SHP77 treated with DMSO at 0.1 percent for 48 hours (cell line): ENCODE measurements at places on chromosomes 16 and 17.

DNA sequence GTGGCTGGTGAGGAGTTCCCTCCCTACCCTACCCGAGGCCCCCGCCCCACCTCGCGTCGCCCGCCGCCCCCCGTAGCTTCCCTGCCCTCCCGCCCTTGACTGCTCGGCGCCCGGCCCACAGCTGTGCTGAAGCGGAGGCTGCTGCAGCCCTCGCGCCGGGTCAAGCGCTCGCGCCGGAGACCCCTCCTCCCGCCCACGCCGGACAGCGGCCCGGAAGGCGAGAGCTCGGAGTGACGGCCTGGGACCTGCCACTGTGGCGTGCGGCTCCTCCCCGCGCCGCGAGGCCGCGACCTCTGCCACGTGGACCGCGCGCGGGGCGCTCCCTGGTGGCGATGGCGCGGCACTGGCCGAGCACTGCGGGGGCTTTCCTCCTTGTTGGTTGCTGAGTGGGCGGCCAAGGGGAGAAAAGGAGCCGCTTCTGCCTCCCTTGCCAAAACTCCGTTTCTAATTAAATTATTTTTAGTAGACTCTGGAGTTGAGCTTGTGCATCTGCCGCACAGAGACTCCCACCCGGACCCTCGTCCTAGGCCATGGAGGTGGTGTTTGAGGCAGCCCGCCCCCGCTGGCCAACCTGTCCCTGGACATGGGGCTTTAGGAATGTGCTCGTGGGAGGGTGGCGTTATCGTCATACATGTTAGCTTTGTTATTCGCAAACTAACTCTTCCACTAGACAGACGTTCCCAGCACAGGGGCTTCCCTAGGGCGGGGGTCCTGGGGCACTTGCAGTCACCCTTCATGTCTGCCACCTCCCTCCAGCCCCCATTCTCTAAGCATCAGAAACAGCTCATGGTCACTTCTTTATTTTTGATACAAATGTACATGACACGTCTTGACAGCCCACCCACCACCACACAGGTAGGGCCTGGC, 4.4 kb downstream of the TP53I13 start:
- no peak for DNase-seq

- DNase-seq, result no peak
These were observed 80.5 kb downstream of the NF1 start for GRCh38 chr17:31175237-31175636.

- DNase-seq, result no peak
These were observed 33.0 kb upstream of the SEC14L1 start for GRCh38 chr17:77107506-77108433.

GRCh38 chr17:81811705-81812570, 8.0 kb downstream of the GCGR start:
- no peak for DNase-seq

- DNase-seq, result no peak
These were observed 93.6 kb upstream of the NOG start for GRCh38 chr17:56499799-56500388.

DNA sequence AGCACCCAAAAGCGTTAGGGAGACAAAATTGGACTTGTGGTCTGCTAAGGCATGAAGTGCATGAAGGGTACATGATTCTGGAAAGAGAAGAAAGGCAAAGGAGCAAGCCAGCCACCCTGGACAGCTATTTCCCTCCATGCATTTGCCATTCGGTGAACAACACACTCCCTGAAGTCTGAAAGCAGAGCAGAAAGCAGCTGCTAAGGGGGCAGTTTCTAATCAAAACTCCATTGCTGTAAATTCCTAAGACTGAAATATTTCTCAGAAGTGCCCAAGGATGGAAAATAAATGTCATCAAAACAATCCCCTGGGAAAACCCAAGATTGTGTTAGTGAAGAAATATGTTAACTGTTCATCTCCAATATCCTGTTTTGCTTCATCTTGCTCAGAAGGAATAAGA, 44.3 kb downstream of the PMP22 start:
- no peak for DNase-seq

GRCh38 chr17:42141382-42141781, 13.4 kb downstream of the RAB5C start:
- DNase-seq, result no peak

DNA sequence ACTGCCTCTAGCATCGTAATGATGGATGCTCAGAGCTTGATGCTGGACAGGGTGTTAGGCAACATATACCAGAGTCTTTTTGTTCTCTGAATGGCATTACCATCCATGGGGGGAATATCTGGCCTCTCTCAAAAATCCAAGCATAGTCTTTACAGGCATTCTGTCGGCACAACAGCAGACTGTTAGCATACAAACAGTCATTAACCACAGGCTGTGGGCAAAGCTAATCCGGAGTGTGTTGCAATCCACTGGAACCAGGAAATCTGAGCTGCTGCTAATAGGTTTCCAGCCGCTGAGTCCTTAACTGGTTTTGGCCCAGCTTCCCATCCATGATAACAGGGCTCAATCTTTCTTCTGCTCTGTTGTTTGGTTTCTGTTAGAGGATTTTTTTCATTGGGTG, 371.9 kb downstream of the HS3ST3B1 start:
- DNase-seq, result no peak

GRCh38 chr16:84215531-84215930, 24.3 kb downstream of the KCNG4 start:
- DNase-seq, result no peak

GRCh38 chr16:74216319-74216718, 80.3 kb upstream of the PSMD7 start:
- no peak for DNase-seq

DNA sequence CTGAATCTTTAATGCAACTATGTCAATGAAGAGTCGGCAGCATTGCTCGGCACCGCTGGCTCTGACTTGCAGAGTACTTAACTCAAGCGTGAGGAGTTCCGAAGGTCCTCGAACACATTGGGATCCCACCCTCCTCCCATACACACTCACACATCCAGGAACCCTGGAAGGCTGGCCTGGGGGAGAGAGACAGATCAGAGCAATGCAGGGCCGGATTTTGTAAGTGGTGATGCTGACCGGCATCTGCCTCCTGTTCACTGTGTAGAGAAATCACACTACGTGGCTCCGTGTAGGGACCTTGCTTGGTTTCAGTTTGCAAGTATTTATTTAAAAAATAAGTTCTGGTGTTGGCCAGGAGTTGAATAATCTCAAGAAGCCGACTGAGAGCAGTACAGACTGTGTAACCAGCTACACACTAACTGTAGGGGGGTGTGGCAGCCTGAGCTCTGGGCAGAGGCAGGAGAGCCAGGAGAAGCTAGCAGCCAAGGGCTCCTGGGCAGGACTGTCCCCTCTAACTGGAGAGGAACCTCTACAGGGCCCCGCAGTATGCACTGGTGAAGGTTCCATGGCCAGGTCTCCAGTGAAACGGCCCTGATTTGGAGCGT, 190.2 kb upstream of the TNRC6C start:
- peak; percentile 43 for DNase-seq

- DNase-seq, result no peak
These were observed 8.7 kb downstream of the GPRC5B start for GRCh38 chr16:19875900-19876299.

- DNase-seq, result no peak
These were observed 249.7 kb upstream of the C16orf82 start for GRCh38 chr16:26816885-26817571.

GRCh38 chr17:82314012-82314726, 3.2 kb downstream of the CD7 start:
- DNase-seq, result no peak

GRCh38 chr16:25700547-25700946, 8.8 kb downstream of the HS3ST4 start:
- DNase-seq, result no peak
